ENCODE measurements at places on chromosomes 16 and 17. TPM values are rescaled to one million over a fixed set of nuclear protein-coding genes. Genes with fewer than 3 reads are reported as not detected.

The TERB1 gene
- total RNA-seq: not detected

The LRRC37A gene
- 2.0 TPM for total RNA-seq

The CHST5 gene
- 0.11 TPM for total RNA-seq

The CYGB gene
- total RNA-seq: 2.8 TPM

The PLEKHH3 gene
- 22.3 TPM for total RNA-seq

The ARHGDIG gene
- 5.9 TPM for total RNA-seq

The LYRM9 gene
- 3.2 TPM for total RNA-seq

The IL17C gene
- 0.29 TPM for total RNA-seq

The SLC5A10 gene
- total RNA-seq: not detected

The CCL4L2 gene
- total RNA-seq: not detected

DNA sequence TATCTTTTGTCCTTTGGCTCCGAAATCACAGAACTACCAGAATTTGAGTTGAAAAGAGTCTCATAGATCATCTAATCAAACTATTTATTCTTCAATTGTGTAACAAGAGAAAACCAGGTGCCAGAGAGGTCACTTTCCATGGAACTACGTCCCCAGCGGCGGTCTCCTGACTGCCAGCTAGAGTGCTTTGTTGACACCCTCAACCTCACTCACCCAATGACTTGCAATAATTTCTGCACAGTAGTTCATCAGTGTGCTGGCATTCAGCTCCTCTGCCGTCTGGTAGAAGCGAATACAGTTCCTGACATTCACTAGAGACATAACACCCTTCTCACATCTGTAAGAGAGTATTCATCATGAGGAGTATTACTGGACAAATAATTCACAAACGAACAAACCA lies 54.2 kb downstream of the ANKFY1 start:
- DNase-seq: peak; percentile 12

DNA sequence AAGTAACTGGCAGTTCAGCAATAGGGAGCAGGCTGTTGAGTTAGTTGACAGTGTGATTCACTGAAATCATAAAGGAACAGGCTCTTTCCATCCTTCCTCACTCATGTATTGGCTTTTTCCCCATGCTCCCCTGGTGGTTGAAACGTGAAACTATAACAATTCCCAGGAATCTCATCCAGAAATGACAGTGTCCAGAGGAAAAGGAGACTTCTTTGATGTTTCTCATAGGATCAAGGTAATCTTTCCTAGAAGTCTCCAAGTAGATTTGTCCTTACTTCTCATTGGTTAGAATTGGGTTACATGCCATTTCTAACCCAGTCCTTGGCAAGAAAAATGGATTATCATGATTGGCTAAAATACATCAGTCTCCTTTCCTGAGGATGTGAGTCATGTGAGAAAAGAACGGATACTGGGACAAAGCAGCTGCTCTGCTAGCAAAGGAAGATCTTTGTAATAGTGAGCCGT lies 14.4 kb downstream of the TTC19 start:
- DNase-seq: no peak

DNA sequence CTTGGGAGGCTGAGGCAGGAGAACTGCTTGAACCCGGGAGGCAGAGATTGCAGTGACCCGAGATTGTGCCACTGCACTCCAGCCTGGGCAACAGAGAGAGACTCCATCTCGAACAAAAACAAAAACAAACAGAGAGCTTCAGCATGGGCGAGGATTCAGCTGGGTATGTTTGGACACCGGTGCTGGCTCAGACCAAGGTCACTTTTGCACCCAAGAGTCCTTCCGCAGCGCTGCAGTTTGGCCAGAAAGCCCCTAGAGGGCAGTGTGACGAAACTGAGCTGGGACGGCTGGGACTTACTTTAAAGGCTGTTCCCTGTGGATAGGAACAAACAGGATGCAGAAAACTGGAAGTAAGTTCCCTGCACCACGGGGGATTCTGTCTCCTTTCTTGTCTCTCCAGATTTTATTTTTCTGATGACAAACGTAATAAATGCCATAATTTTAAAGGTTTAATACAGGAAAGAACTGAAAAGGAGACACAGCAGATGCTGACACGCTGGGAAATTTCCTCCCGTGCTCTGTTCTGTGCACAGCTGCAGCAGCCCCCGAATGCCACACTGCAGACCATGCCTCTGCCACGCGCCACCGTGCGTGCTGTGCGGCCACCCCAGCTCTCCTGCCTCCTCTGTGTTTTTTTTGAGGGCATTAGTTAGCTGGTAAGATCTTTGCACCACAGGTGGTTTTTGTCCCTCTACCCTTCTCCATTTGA lies 25.2 kb upstream of the USP36 start:
- peak; percentile 94 for DNase-seq

DNA sequence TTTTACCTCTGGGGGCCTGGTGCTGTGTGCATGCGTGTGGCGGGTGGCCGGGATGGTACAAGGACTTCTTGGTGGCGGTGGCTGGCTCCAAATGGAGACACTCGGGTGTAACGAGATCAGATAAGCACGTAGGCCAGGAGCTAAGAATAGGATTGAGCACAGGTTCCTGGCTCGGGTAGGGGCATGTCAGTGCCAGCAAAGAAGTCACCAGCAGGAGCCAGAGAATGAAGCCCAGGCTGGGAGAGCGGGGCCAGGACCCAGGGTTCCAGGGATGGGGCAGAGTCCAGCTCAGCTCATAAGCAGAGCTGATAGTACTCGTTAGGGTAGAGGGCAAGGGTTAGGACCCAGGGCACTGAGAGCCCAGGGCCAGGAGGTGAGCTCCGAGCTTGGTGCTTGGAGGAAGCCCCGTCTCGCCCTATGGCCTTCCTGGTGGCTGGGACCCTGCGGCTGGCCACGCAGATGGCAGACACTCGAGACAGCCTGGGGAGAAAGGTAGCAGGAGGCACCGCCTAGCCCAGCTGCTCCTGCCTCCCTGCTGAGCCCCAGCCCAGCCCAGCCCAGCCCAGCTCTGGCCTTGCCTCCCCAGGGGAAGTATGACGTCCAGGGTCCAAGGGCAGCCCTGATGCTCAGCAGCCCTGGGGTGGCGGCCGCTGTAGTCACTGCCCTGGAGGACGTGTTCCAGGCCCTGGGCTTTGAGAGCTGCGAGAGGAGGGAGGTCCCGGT lies 8.9 kb downstream of the ZNF213 start:
- no peak for DNase-seq

DNA sequence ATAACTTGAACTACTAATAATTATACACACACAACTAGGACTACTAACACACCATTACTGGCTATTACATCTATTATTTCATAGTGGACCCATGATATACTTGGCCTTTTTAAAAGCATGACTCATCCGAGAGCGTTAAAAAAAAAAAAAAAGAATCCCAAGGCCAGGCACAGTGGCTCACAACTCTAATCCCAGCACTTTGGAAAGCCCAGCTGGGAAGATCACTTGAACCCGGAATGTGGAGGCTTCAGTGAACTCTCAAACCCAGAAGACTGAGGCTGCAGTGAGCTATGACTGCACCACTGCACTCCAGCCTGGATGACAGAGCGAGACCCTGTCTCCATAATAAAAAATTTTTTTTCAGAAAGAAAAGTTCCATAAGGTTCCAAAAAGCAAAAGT lies 3.1 kb downstream of the GLG1 start:
- no peak for DNase-seq

DNA sequence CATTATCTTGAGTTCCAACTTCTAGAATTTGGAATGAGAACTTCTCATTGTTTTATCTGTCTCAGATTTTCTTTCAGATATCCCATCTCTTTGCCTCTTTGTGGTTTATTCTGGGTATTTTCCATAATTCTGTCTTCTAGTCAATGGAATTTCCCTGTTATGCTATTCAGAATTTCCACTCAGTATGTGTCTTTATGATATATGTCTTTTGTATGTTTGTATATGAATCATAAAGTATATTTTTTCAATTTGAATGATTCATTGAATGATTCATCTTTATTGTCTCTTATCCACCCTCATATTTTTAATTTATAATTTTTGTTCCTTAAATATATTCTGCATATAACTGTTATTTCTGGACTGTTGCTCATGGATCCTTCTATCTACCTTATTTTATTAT lies 729.7 kb upstream of the GOT2 start:
- DNase-seq: no peak

- DNase-seq: peak; percentile 80
Measured at GRCh38 chr17:66975614-66976378, 11.3 kb downstream of the CACNG4 start.

DNA sequence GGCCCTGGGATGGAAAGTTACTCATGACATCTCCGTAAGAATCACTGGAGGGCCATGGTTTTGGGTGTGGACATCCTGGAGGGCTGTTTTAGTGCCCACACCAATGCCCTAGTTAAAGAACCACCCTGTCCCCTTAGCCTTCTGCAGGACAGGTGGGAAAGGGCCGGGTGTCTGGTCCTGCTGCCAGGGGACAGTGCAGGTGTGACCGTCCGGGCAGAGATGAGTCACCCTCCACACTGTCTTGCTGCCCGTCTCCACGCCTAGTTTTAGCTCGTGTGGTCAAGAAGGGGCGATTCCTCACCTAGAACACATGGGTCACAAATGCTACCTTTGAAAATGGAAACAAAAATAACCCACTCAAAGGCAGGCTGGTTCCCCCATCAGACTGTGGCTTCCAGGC lies 17.0 kb downstream of the CEP295NL start:
- no peak for DNase-seq

GRCh38 chr16:48212033-48212432 lies 32.1 kb upstream of the LONP2 start:
- DNase-seq: no peak

GRCh38 chr17:47687328-47687690 lies 6.7 kb upstream of the TBKBP1 start:
- no peak for DNase-seq

DNA sequence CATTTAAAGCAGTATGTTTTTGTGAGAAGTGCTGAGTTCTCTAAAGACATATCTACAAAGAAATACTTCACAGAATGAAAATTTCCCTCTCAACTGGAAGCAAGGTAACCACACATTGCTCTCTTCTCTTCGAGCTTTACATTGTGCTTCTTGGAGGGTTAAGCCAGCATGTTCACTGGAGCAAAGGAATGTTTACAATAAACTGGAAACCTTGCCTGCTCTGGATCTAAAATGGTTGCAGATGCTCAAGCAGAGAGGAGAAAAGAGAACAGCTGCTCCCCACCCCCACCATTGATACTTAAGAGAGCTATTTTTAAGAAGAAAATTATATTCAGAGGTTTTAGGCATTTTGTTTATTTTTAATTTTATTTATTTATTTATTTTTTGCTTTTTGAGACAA lies 213.1 kb downstream of the CEP112 start:
- DNase-seq: no peak

DNA sequence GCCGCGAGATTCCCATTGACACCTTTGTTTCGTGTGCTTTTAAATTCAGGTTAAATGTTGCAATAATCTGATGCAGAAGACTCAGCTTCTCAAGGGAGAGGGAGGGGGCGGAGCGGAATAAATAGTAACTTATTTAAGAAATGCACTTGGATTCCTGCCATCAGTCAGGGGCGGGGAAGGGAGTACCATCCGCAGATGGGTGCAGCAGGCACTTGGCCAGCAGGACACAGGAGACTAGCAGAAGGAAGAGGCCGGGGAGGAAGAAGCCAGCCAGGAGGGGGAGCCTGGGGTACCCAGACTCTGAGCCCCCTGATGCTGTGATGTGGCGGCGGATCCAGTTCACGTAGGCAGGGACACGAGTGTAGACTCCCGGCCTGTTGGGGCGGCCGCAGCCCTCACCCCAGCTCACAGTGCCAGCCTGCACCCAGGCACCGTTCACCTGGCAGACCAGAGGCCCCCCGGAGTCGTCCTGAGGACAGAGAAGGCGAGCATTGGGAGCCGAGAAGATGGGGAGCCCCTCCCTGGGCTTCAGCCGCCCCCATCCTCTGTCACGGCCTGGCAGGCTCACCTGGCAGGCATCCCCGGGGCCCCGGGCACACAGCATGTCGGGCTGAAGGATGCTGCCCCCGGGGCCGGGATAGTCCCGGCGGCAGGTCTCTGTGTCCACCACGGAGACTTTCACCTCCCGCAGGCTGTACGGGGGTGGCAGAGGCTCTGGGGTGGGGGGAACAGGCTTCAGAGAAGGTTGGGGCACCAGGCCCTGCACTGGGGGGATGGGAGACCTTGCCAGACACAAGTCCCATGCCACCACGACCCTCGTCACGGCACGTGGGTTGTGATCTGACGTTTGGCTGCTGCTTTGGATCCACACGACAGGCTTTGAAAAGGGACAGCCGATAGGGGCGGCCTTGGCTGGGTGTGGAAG lies 3.2 kb downstream of the TPSG1 start:
- DNase-seq: no peak

DNA sequence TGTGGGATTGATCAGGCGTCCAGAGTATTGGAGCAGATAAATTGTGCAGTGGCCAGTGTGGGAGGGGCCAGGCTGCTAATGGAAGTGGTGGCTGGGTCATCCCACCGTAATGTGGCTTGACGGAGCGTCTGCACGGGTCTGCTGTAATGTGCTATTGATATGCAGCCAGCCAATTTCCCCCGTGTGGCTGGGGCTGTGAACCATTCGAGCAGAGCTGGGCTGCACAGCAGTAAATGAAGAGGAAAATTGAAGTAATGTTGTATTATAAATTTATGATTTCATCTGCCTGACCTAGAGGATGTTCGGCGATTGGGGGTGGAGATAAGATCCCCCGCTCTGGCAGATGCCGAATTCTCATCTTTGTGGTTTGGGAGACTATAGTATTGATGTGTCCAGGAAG lies 121.5 kb downstream of the CCDC182 start:
- DNase-seq: no peak

- no peak for DNase-seq
Measured at GRCh38 chr16:11737713-11738112, 4.9 kb downstream of the TXNDC11 start.

DNA sequence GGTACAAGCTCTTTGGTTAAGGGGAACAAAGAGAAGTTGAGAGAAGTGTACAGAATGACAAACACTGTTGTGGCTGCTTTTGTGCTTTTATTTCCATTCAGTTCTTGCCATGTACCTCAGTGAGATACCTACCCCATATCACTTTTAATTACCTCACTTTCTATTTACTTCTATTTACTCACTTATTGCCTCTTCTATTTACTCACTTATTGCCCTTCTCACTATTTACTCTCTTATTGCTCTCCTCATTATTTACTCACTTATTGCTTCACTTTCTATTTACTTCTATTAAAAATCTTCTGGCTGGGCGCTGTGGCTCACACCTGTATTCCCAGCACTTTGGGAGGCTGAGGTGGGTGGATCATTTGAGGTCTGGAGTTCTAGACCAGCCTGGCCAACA lies 41.9 kb downstream of the MBTD1 start:
- no peak for DNase-seq

DNA sequence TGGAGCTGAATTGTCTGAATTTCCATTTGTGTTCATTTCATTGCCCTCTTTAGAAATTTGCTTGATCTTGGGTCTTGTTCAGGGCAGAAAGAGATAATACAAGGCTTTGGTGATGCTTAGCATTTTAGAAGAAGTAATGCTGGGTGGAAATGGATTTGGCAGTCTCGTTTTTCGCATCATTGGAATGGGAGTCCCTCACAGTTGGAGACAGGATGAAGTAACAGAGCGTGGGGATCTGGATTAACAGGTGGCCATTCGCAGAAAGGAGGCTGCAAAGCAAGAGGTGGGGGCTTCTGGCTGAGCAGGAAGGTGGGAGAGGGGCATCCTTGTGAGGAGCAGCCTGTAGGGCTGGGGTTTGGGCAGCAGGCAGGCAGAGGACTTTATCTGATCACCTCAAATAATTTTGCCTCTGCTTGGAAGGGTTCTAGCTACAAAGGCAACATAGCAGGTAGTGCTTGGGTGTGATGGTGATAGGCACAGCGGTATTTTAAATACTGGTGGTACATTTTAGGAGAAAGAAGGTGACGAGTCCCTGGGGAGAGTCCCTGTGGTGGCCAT lies 17.0 kb downstream of the KSR1 start:
- no peak for DNase-seq

GRCh38 chr17:73984941-73985340 lies 218.5 kb upstream of the RPL38 start:
- DNase-seq: no peak

- no peak for DNase-seq
Measured at GRCh38 chr16:56436258-56436657, 10.9 kb upstream of the AMFR start.
